ENCODE measurements at places on chromosomes 6 and 20. TPM values are rescaled to one million over a fixed set of nuclear protein-coding genes. Genes with fewer than 3 reads are reported as not detected.
A peak's percentile ranks its signal among the peaks of the same experiment; 100 is the strongest.

GRCh38 chr20:19710336-19711120 is 47.5 kb upstream of the RIN2 start:
- DNase-seq: no peak

GRCh38 chr6:33105916-33106871 is 30.4 kb downstream of the HLA-DPB1 start:
- DNase-seq: no peak

DNA sequence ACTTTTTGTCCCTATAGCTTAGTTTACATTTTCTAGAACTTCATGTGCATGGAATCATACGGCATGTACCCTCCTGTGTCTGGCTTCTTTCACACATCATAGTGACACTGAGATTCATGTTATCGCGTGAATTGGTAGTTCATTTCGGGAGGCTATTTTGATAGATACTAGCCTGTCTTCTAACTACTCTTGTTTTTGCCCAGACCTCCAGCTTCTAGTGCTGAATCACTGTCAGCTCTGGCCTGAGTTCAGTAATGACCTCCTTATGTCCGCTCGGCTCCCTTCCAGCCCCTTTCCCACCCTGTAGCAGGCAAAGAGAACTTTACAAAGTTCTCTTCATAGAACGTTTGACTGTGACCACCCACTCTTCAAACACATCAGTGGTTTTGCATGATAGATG is 14.1 kb downstream of the MYBL2 start:
- no peak for DNase-seq

DNA sequence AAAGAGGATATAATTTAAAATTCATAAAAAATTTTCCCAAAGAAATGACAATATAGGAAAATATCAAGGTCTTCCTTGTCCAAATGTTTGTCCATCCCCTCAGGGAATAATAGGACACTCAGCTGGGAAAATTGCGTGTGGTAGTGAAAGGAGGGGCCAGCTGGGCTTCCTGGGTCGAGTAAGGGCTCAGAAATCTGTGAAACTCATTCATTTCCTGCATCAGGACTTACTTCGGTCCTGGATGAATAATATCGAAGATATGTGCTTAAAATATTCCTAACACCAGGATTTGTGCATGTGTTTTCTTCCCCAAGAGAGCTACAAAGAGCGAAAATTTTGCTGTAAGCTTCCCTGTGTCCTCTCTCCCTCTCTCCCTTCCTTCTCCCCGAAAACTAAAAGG is 118.2 kb upstream of the GJE1 start:
- no peak for DNase-seq

- DNase-seq: no peak
Measured at GRCh38 chr6:117270055-117270842, 4.9 kb downstream of the VGLL2 start.

DNA sequence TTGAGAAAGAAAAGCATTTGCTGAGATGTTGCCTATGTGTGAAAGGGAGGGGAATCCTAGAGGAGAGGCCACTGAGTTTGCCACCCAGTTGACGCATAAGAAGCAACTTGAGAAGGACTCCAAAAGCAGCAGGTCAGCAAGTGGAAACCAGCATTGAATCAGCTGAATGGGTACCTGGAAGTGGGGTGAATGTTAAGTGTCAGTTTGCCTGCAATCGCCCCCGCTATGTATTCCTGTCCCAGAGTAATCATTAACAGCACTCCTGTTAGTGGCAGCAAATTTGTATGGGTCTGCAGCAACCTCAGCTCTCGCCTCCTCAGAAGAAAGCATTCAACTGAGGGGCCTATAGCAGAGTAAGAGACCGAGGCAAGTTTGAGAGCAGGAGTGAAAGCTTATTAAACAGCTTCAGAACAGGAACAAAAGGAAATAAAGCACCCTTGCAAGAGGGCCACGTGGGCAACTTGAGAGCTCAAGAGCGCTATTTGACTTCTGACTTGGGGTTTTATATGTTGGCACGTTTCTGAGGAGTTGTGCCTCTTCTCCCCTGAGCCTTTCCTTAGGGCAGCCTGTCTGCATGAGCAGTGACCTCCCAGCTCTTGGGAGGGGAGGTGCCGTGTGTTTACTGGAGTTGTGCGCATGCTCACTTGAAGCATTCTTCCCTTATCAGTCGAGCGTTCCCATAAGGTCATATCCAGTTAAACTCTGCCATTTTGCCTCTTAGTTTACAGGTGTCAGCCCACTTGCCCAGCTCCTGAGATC is 122.6 kb upstream of the PHACTR1 start:
- DNase-seq: no peak

GRCh38 chr20:33561692-33562601 is 72.1 kb downstream of the CBFA2T2 start:
- DNase-seq: no peak

- DNase-seq: peak; percentile 81
Measured at GRCh38 chr20:5657190-5657875, 92.9 kb upstream of the SHLD1 start.

DNA sequence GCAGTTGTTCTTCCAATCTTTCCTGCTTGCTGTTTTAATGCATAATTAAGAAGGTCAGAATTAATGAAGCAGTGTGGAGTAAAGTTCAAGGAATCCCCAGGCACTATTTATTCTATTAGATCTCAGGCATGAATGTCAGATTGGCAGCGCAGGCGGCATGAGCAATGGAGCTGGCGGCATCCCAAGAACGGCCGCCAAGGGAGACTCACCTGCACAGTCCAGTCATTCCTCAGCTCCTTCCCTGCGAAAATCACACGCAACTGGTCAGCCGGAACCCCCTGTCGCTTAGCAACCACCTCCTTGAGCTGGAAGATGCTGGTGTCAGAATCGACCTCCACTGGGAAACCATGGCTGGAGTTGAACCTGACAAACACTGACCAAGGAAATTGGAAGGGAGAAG is 284.5 kb downstream of the PRKN start:
- no peak for DNase-seq

- no peak for DNase-seq
Measured at GRCh38 chr20:59461526-59461925, 142.8 kb upstream of the PHACTR3 start.

The FOXF2 gene
- total RNA-seq: 0.71 TPM

The PRPH2 gene
- total RNA-seq: 2.2 TPM

The EMILIN3 gene
- total RNA-seq: 1.4 TPM

The PPP1R3G gene
- total RNA-seq: 4.2 TPM

The NOX3 gene
- not detected for total RNA-seq

The OVOL2 gene
- total RNA-seq: not detected

The PRICKLE4 gene
- 5.8 TPM for total RNA-seq

The FHL5 gene
- total RNA-seq: 37.9 TPM

The TSBP1 gene
- total RNA-seq: not detected

The ARHGAP40 gene
- not detected for total RNA-seq
